Naive thymus-derived CD8-positive, alpha-beta T cell (primary cell): ENCODE measurements at places on chromosomes 2 and 18. TPM values are rescaled to one million over a fixed set of nuclear protein-coding genes. Genes with fewer than 3 reads are reported as not detected.

GRCh38 chr18:54843314-54843713 lies 15.0 kb downstream of the RAB27B start:
- DNase-seq, result no peak

DNA sequence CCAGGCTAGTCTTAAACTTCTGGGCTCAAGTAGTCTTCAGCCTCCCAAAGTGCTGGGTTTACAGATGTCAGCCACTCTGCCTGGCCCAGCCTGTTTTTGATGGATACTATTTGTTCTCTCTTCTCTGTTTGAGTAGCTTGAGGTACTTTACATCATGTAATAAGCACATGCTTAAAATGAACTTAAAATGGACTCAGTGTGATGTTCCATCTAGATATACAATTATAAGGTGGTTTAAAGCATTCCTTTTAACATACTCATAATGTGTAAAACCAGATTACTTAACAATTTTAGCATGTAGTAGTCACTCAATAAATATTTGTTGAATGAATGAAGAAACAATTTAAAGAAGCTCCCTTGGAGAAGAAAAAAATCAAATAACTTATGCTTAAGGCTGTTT lies 9.6 kb downstream of the PTPRM start:
- DNase-seq, result no peak

DNA sequence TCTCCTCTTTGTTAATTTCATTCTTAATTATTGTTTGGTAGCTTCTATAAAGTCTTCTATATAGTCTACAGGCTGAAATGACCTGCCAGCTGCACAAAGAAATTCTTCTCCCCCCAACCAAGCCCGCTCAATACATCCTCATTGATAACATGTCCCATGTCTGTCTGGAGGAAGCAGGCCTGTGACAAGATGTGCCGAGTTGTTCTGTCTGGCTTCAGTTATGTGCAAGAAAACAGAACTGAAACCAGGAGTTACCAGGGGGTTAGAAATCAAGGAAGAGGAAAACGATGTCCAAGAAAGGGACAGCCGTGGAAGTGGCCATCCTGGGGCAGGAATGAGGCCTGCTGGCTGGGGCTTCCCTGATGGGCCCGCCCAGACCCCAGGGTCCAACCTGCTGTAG lies 57.6 kb downstream of the MTCL1 start:
- no peak for DNase-seq

DNA sequence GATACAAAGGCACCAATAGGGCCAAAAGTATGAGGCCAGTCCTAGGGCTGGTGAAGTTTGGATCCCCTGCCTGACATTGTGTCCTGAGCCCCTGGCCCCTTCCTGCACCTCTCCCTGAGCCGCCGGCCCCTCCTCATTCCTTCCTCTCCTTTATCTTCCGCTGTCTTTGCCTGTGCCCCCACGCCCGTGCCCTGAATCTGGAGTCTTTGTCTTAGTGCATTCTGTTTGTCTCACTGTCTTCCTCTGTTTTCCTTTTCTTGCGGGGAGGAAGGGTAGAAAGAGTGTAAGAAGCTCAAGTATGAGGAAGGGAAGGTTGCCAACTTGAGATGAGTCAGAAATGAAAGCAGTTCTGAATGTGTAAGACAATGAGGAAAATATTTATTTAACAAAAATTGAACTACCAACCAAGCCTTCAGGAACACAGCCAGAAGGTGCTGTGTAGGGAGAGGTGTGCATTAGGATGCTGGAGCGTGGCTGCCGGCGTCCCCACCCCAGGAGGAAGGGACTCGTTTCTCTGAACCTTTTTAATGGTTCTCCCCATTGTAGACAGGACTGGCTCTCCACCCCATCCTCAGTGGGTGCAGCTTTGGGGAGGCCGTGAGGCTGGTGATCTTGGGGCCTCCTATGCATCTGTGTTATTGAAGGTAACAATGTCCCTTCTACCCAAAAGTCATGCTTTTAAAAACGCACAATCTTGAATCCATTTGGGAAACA lies 133.1 kb downstream of the NEDD4L start:
- DNase-seq, result no peak

Gene SP5
- not detected for polyA plus RNA-seq
